ENCODE measurements at places on chromosomes 7 and 10. TPM values are rescaled to one million over a fixed set of nuclear protein-coding genes. Genes with fewer than 3 reads are reported as not detected.
A peak's percentile ranks its signal among the peaks of the same experiment; 100 is the strongest.

ARHGAP21 gene
- total RNA-seq: 74.3 TPM

GRM3 gene
- not detected for total RNA-seq

UPK3BL1 gene
- 23.9 TPM for total RNA-seq

OR2A5 gene
- total RNA-seq: not detected

- H3K36me3 ChIP-seq: no peaks in the 10 kb centered on the region
- no peaks in the 10 kb centered on the region for H3K4me1 ChIP-seq
- H3K27ac ChIP-seq: no peak overlapping the region
- DNase-seq: no peak
- no peak overlapping the region for H3K4me3 ChIP-seq
Measured at GRCh38 chr7:107838816-107839565, 36.0 kb upstream of the SLC26A3 start.

DNA sequence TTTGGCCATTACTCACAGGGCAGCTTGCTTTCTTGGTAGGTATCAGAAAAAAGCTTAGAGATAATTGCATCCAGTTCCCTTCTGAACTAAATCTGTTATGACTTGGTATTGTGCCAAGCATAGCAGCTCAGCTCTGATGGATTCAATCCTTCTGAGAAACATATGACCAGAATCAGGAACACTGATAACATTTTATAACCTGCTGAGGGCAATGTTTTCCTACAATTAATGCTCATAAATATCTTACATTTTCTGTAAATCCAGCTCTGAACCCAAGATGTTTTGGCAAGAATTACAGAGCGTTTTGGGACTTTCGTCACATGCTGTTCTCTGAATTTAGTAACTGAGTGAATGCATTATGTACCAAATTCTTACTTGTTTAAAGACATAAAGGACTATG is 167.8 kb downstream of the KIF20B start:
- no peak overlapping the region for H3K27ac ChIP-seq
- no peak overlapping the region for H3K4me3 ChIP-seq
- no peaks in the 10 kb centered on the region for H3K4me1 ChIP-seq
- no peaks in the 10 kb centered on the region for H3K36me3 ChIP-seq
- peak; percentile 56 for DNase-seq

DNA sequence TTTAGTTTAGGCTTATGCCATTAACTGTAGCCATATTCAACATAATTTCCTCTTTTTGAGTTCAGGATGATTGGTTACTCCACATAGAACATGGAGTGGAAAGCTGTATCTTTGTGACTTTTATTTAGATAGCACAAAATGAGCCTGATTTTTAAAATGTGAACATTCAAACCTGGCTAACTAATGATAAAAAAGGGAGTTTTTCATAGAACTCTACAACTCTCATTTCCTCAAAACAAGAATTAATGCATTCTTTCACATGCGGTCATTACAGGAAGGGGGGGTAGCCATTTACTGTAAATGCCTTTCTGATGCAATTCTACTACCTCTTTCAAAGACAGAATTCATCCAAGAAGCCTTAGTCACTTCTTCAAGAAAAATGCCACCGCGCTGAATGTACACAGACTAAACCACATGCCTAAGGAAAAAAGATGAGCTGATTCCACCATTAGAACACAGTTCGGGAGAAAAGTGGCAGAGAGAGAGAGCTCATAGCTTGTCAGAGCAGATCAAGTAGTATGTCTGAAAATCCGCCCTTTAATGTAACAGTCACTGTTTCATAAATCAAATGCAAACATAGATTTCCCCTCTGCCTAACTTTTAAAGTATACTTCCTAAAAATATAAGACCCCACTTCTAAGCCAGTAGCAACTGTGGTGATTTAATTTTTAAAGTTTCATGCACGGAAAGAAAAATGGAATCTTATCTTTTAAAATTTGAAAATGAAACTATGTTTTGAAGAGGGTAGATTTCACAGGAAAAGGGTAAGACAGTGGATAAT is 226.4 kb upstream of the KLF14 start:
- H3K27me3 ChIP-seq: no peaks in the 10 kb centered on the region
- no peak overlapping the region for H3K4me3 ChIP-seq
- peak overlapping the region; percentile 42 for H3K27ac ChIP-seq

DNA sequence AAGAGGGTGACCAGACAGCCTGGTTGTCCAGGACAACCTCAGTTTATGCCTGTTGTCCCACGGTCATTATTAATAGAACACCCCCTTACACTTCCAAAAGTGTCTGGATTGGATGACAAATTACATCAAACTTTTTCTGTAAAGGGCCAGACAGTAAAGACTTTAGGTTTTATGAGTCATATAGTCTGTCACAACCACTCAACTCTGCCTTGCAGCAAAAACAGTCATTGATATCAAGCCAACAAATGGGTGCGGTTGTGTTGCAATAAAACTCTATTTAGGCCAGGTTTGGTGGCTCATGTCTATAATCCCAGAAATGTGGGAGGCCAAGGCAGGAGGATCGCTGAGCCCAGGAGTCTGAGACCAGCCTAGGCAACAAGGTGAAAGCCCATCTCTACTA is 66.7 kb upstream of the ATP6V0A4 start:
- H3K36me3 ChIP-seq: peaks cover 18% of the 10 kb centered on the region
- H3K27ac ChIP-seq: no peak overlapping the region
- no peaks in the 10 kb centered on the region for H3K27me3 ChIP-seq
- no peak for DNase-seq
- H3K4me1 ChIP-seq: no peaks in the 10 kb centered on the region
- no peak overlapping the region for H3K4me3 ChIP-seq

- H3K4me3 ChIP-seq: no peak overlapping the region
- no peaks in the 10 kb centered on the region for H3K4me1 ChIP-seq
- H3K27me3 ChIP-seq: no peaks in the 10 kb centered on the region
- H3K27ac ChIP-seq: no peak overlapping the region
- no peaks in the 10 kb centered on the region for H3K36me3 ChIP-seq
Measured at GRCh38 chr7:31408140-31408729, 67.7 kb upstream of the NEUROD6 start.

DNA sequence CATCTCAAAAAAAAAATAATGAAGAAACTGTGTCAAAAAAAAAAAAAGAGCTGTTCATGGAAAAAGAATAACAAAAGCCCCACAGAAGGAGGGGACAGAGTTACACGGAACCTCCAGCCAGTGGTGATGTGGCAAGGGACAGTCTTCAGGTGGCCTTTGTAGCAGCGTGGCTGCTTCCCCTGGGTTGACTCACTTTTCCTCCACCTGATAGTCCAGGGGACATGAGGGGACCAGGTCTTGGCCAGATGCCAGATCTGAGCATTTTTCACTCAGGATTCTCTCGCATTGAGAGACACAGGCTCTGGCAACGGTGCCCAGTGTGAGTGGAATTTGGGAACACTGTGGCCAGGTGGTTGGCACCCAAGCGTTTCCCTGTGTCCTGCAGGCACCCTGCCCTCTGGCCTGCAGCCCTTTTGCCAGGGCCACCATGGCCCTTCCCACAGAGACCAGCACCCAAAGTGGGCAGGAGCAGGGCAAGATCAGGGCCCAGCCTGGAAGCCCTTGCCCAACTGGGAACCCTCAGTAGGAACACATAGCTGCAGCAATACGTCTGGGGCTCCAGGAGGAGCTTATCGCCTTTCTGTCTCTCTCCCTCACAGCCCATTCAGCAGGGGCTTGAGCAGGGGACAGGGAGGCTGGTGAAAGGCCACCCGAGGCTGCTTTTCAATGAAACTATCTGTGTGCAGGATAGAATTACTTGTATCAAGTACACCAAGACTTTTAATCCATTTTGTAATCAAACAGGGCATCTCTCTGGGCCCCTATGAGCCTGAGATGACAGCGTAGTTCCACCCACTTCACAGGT is 159.1 kb downstream of the UBE2H start:
- H3K36me3 ChIP-seq: no peaks in the 10 kb centered on the region
- no peak overlapping the region for H3K4me3 ChIP-seq
- no peaks in the 10 kb centered on the region for H3K4me1 ChIP-seq
- no peaks in the 10 kb centered on the region for H3K27me3 ChIP-seq
- DNase-seq: peak; percentile 27

DNA sequence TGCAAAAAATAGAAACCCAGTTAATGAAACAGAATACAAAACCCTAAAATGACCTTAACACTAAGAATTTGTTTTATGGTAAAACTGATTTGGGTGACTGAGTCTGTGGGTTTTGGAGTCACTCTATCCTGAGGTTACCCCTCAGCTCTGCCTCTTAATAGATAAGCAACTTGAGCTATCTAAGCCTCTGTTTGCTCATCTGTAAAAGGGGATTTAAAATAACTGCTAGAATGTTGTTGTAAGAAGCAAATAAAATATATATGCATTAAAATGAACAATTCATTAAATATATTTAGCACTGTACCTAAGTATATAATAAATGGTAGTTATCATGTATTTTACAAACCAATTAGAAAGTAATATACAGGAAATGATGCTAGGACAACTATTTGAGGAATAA is 115.4 kb downstream of the CABCOCO1 start:
- no peak overlapping the region for H3K4me3 ChIP-seq
- H3K36me3 ChIP-seq: no peaks in the 10 kb centered on the region
- no peaks in the 10 kb centered on the region for H3K4me1 ChIP-seq
- no peak for DNase-seq
- H3K27ac ChIP-seq: no peak overlapping the region

DNA sequence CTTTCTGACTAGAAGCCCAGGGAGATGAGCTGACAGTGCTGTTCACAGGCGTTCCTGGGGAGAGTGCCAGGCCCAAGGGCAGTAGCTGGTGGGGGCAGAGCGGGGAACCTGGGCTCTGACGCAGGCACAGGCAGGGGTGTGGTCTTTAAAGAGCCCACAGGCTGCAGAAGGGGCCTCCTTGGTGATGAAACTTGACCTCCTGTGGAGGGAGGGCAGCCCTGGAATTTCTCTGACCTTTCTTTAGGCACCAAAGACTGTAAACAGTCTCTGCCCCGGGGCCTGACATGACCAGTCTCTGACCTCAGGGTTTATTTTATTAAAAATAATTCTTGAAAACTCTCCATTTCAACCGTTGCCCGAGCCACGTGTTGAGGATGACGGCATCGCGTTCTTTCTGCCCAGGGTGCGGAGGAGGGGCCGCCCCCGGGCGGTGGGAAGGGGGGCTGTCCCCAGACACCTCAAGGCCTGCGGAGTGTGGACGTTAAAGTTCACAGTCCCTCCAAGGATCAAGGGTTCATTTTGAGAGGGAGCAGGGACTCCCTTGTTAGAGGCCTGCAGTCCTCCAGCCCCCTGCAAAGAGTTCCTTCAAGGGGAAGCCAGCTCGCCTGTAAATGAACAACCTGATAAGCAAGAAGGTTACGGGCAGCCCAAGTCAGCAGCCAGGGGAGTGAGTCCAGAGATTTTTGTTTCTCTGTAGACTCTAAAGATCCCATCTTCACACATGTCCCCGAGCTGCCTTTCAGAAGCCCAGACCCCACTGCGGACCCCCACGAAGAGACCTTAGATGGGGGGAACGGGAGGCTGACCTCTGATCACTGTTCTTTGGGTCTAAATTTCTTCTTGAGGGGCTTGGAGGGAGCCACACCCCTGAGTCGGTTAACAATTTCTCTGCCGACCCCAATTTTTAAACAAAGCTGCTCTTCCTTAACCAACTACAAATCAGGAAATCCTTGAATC is 128.9 kb downstream of the VIPR2 start:
- H3K36me3 ChIP-seq: no peaks in the 10 kb centered on the region
- DNase-seq: peak; percentile 86
- H3K4me1 ChIP-seq: peaks cover 21% of the 10 kb centered on the region
- peak overlapping the region; percentile 77 for H3K27ac ChIP-seq
- no peaks in the 10 kb centered on the region for H3K27me3 ChIP-seq

Data from kidney (tissue), 22 donors.